ENCODE measurements at places on chromosomes 12 and 14. TPM values are rescaled to one million over a fixed set of nuclear protein-coding genes. Genes with fewer than 3 reads are reported as not detected.

GRCh38 chr14:42110167-42110566 is 503.5 kb downstream of the LRFN5 start:
- DNase-seq = no peak

- peak; percentile 30 for DNase-seq
Measured at GRCh38 chr12:110281549-110282299, 677 bp downstream of the ATP2A2 start.

DNA sequence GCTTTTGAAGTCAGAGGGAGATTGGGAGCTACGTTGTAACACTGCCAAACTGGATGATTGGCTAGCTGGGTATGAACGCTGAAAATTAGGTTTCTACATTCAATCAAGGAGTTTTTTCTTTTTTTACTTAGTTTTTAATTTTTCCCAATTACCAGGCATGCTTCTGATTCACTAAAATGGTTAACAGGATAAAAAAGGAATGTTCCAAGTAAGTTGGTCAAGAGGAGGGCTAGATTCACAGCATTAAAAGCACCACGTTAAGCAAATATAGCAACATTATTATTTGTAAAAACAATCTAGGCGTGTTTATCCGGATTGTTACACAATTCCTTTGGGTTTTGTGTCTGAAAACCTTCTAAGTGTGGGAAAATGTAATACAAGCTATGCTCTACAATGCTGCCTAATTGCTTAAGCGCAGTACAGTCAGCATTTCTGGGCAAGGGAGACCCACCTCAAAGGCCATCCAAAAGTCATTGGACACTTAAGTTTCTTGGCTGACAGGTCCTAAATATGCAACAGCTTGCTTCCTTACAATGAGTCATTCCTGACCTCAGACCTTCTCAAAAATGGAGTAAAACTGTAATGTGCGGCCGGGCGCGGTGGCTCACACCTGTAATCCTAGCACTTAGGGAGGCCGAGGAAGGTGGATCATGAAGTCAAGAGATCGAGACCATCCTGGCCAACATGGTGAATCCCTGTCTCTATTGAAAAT is 1.2 kb downstream of the RPLP0 start:
- DNase-seq = no peak

GRCh38 chr12:105561546-105562198 is 231.2 kb downstream of the C12orf75 start:
- no peak for DNase-seq

- DNase-seq = no peak
Measured at GRCh38 chr14:79608446-79608845, 602.9 kb downstream of the DIO2 start.

- DNase-seq = no peak
Measured at GRCh38 chr12:121023799-121024198, 7.5 kb upstream of the C12orf43 start.

GRCh38 chr12:25083211-25083610 is 111.7 kb downstream of the DNAI7 start:
- DNase-seq = no peak

GRCh38 chr12:114404083-114404925 is 1.6 kb downstream of the TBX5 start:
- DNase-seq = no peak

DNA sequence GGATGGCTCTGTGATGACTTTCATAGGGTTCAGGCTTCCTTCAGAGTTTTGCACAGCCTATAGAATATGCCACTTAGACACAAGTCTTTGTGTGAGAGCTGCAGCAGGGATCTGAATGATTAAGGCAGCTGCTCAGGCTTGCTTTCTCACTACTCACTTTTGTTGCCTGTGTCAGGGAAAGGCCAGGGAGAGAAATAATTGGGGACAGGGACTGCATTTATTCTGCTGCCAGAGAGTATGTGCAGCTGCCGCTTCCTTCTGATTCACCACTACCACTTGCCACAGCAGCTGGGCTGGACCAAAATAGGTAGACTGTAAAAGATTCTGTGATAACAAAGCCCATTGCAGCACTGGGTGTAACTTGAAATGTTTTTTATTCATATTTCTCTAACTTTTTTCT is 49.7 kb downstream of the TRMT5 start:
- no peak for DNase-seq

DNA sequence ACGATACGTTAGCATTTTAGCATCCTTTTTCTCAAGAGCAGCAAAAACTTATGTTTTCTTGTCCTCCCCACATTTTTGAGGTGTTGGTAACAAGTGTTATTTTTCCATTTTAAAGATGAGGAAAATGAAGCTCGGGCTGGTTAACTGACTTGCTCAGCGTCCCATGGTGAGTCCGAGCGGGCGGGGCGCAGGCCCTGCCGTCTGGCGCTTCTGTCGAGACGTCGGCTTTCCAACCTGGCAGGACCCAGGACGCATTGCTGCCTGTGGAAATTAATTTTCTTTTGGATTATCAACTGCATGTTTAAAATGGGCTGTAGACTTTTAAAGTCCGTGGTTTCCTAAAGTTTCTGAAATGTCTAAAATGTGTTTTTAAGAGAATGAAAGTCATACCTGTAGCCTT is 30.4 kb downstream of the XRCC3 start:
- no peak for DNase-seq

DNA sequence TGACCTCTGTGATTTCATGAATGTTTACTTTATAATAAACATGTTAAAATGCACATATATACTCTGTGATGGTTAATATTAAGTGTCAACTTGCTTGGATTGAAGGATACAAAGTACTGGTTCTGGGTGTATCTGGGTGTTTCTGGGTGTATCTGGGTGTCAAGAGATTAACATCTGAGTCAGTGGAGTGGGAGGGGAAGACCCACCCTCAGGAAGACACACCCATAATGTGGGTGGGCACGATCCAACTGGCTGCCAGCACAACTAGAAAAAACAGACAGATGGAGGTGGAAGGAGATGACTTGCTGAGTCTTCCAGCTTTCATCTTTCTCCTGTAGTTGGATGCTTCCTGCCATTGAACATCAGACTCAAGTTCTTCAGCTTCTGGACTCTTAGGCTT is 11.9 kb downstream of the NUP37 start:
- no peak for DNase-seq

DNA sequence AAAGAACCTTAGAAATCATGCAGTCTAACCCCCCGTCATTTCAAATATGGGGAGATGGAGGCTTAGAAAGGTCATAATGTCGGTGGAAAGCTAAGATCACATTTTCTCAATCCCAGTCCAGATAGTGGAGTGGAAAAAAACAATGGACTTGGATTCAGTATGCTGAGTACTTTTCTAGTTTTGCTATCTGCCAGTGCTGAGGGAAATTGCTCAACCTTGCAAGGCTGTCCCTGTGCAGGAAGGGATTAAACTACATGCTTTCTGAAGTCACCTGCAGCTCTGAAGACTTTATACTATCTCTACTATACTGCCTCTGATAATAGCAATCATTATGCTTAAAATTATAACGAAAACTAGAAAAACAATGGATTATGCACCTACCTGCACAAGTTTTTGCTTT is 272.8 kb downstream of the LRIG3 start:
- DNase-seq = no peak

DNA sequence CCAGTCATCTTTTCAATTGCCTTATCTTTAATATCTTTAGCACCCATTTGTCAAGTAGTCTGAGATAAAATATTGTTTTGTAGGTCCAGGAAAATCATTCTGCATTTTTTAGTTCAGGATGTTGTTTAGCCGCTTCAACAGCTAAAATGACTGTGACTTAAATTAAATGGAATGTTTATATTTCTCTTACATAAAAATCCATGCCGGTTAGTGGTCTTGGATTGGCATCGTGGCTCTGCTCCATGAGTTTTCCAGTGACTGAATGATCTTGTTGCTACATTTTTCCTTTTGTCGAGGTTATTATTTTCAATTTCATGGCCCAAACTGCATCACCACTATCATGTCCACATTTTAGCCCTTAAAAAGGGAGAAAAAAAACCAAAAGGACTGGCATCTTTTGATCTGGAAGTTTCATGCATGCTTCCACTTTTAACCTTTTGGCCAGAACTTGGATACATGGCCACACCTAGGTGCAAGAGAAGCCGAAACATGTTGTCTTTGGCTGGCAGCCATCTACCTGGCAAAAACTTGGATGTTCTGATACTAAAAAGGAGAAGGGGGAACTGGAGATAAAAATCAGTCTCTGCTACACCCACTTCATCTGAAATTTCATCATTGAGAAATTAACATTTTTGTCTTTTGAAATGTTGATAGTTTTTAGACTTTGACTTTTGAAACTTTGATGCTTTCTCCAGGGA is 142.4 kb downstream of the OTOGL start:
- DNase-seq = no peak

GRCh38 chr12:4268329-4269181 is 5.0 kb upstream of the CCND2 start:
- DNase-seq = no peak

DNA sequence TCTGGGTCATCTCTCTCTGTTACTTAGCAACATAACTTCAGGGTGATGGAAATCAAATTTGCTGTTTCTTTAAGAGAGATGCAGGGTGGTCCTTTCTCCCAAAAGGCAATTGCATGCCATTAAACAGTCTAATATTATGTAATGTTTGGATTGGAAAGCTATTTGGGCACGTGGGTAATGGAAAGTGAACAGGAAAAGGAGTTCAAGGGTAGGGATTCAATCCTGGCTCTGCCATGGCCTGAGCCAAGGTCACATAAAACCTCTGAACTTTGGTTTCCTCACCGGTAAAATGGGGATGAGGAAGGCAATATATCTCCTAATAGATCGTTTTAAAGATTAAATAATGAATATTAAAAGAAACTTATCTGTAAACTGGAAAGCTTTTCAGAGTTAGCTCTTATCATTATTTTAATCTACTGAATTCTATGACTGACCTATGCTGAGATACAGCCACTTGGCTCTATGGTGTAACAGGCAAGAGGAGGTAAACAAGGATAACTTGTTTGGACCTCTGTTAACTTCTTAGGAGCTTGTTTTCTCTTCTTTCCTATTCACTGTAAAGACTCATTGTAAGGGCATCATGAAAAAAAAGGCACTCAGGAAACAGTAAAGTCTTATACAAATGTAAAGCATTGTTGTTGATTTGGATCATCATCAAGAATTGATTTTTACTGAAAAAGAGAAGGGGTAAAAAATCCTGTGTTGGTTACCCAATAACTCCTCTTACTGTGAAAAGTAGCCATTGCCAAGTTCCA is 55.7 kb upstream of the OVCH1 start:
- DNase-seq = no peak

DNA sequence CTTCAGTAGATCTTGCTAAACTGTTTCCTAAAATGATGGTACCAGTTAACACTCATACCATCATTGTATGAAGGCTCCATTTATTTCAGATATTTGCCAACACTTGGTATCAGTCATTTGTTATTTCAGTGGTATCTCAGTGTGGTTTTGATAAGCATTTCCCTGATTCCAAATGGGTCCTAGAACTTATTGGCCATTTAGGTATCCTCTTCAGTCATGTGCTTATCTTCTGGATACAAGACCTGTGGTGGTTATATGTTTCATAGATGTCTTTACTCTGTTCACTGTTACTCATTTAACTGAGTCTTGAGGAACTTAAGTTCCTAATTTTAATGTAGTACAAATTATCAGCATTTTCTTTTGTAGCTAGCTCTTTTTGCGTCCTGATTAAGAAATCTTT is 13.5 kb downstream of the SINHCAF start:
- DNase-seq = no peak

- DNase-seq = no peak
Measured at GRCh38 chr12:31306866-31307265, 19.1 kb downstream of the SINHCAF start.

- DNase-seq = no peak
Measured at GRCh38 chr14:95290871-95291431, 28.8 kb downstream of the CLMN start.

- no peak for DNase-seq
Measured at GRCh38 chr14:99721792-99722516, 37.9 kb downstream of the CYP46A1 start.

DNA sequence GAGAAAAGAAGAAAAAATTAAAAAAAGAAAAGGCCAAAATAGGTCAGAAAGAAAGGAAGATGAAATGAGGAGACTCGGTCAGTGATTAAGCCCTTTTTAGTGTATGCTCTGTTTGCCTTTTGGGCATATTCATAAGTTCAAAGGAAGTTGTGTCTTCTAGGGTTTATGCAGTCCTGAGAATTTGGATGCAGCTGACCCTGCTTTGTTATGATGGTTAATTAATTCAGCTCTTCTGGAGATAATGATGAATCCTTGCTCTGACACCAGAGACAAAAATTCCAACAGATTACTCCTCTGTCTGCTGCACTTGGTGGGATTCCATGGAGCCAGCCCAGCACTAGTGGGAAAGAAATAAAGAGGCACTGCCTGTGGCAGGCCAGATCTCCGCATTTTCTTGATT is 4.5 kb upstream of the SLC7A8 start:
- DNase-seq = no peak

- no peak for DNase-seq
Measured at GRCh38 chr12:115457798-115458197, 773.8 kb upstream of the TBX3 start.

GRCh38 chr12:14612898-14613445 is 45.3 kb upstream of the PLBD1 start:
- no peak for DNase-seq

- no peak for DNase-seq
Measured at GRCh38 chr12:13504074-13504473, 307.5 kb downstream of the EMP1 start.

Gene CAPZA3
- not detected for total RNA-seq

Gene OR11H6
- total RNA-seq = not detected

Gene OR4Q3
- total RNA-seq = not detected

Gene CISTR
- not detected for total RNA-seq

Gene ST8SIA1
- total RNA-seq = 29.6 TPM

Gene TMEM30B
- 0.16 TPM for total RNA-seq

Gene FIGNL2
- 0.47 TPM for total RNA-seq

Gene CCDC198
- not detected for total RNA-seq
